Activated CD4-positive, alpha-beta T cell treated with anti-CD3 and anti-CD28 coated beads, Interleukin-2, amount 10 ng/mL, durations not matched to agents 7 days and 5 days (primary cell): ENCODE measurements at places on chromosomes 2 and 18.

GRCh38 chr18:79185648-79186047, 116.5 kb downstream of the ATP9B start:
- no peak for DNase-seq

DNA sequence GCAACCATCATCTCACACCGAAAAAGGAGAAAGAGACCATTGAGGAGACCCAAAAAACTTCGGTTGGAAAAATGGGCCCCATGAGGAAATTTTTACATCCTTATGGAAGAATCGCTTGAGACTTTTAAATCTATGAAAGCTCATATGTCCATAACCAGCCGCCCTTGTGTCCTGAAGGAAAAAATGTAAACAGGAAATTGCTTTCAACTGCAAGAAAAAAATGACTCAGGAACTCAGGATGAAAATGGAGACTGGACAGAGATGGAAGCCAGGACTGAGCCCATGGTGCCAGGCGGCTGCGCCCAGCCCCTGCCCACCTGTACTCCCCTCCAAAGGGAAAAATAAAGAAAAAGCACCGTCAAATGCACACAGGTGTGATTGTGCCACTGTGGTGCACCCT, 81.5 kb upstream of the SLC66A3 start:
- DNase-seq = no peak

DNA sequence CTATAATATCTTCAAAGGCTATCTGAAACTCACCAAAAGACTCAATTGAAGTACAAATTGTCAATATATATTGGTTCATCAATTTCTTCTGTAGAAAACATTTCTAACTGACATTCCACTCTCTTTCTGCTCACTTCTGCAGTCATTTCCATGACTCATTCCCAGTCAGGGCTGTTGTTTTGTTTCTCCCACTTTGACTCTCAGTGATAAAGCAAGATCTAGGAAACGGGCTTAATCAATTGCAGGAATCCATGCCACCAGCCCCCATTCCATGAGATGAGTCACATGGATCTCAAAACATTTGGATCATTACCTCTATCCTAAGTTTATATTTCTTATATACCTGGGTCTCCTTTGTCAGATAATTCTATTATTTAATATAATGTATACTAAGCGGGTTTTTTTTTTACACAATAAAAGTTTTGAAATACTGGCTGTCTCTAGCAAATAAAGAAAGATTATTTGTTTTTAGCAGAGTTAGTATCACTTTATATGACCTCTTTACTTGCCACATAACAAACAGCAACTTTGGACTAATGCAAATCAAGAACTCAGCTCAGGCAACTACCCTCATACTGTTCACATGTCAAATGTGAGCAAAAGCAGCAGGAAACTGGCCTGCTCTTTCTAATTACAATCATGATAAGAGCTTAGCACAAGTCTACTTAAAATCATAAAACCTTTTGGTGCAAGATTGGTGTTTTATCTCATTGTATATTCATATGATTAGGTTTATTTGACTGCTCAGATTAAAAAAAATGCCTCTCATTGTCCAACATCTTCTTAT, 251.1 kb upstream of the PIK3C3 start:
- no peak for DNase-seq

DNA sequence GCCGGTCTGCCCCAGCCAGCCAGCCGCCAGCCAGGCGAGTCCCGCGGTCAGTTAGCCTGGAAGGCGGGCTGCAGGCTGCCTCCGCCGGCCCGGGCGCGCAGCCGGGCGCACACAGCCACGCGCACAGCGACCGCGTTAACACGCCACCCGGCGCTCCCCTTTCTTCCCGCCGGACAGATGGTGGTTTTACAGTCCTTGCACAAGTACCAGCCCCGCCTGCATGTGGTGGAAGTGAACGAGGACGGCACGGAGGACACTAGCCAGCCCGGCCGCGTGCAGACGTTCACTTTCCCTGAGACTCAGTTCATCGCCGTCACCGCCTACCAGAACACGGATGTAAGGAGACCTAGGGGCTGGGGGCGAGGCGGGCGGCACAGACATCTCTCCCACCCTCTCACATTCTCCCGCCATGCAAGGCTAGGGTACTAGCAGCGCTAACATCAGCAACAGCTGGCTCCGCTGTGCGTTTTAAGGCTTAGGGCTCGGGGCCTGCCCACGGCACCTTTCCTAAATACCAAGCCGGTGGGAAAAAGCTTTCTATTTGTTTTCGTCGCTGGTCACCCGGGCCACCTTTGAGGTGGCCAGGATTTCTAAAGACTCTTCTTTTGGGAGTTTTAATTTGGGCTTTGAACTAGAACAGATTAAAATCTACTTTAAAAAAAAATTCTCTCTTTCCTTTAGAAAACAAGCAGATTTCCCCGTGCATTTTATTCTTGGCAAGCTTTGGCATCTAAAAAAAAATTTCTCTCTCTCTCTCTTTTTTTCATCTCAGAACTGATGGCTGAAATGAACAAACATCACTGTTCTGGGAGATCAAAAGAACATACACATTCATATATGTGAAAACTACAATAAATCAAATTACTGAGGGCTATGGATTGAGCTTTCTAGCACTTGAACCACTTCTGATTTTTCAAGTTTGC, 2.9 kb downstream of the TBR1 start:
- DNase-seq = no peak

DNA sequence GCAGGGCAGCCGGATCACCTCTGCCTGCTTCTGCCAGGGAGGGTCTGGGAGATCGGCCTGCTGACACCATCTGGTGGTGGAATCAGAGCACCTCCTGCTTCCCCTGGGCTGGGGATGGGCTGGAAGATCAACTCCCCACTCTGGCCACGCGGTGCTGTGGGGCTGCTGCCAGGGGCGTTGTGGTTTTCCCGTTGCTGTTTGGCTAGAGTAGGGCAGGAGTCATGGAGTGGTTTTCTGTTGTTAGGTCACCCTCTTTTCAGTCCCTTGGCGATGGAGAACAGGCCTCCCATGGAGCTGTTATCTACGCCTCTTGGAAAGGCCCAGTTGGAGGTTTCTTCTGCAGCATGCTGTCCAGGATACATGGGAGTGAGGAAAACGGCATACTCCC, 15.2 kb downstream of the BCL2L11 start:
- DNase-seq = no peak

DNA sequence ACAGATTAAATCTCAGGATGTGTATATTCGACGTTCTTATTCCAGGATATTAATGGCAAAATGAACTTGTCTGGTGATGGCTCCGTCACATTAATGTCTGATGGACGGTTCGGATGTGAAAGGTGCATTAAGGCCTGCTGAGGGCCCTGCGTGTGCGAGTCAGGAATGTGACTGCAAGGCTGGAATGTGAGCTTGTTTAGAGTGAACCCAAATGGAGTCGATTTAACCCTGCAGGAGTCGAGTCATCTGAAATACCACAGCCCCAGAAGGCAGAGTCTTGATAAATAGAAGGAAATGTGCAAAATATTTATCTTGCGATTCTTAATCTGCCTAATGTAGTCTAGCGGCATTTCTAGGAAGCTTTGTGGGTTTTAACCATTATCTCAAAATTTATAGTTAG, 44.3 kb downstream of the RDH14 start:
- no peak for DNase-seq

DNA sequence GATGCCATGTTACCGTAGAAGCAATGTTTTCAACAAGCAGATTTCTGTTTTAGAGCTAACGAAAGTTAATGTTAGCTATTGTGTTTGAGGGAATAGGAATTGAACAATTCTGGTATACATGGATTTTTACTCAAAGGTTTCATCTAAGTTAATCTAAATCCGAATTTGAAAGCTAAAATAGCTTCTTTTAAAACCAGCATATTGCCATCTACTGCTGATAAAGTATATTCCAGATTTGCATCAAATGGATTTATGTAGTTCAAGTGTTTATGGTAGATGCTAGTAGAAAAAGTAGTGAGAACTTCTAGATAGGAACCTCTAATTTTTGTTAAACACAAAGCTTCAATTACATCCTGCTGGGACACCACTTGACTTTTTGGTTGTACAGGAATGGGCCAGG, 1569.5 kb upstream of the NXPH2 start:
- no peak for DNase-seq

DNA sequence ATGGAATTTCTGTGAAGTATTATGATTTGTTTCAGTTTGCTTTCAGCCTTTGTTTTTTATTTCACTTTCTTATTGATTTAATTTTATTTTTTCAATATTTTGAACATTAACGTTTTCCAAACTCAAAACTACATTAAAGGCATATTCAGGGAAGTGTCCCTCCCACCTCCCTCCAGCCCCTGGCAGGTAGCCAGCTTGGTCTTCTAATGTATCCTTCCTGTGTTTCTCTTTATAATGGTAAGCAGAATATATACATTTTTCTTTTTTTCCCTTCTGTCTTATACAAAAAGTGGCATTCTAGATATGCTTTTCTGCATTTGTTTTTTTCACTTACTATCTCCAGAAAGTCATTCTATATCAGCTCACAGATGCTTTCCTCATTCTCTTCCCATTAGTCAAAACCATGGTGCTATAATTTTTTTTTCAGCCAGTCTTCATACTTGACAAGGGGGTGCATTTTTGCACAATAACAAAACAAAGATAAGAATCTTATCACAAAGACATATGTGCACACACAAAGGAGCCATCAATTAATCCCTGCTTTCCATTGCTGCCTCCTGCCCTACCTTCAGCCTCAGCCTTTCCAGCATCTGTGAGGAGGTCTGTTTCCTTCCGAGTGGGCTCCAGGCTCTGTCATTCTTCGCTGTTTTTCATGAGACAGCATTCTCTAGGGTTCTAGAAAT, 33.7 kb upstream of the TMEM177 start:
- DNase-seq = no peak

DNA sequence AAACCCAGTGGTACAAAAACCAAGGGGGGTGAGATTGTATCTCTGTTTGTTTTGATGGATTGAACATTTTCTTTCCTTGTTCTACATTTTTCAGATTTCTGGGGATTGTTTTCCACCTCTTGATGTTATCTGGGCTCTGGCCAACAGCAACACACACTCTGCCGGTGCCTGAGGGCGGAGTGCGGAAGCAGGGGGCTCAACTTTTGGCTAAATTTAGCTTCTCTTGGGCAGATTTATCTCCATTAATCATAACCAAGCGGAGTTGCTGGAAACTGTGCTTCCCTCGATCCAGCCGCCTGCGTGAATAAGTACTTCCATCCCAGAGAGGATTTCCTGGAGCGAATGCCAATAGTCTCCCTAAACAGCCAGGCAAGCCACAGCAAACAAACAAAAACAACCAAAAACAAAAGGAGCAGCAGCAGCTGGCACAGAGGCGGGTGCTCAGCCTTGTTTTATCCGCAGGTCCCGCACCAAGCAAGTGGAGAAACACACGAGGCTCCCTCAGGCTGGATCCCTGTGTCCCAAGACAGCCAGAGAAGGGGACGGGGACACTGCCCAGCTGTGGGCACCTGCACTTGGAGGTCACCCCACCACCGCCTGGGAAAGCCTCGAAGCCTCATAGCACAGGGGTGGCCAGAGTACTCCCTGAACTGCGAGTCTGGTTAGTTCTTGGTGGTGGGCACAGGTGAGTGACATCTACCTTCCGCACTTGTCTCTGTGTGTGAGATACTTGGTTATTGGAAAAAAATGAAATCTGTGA, 143.4 kb downstream of the NDUFA10 start:
- DNase-seq = no peak

- no peak for DNase-seq
Observed at GRCh38 chr2:385061-385460, 97.2 kb upstream of the ALKAL2 start.

DNA sequence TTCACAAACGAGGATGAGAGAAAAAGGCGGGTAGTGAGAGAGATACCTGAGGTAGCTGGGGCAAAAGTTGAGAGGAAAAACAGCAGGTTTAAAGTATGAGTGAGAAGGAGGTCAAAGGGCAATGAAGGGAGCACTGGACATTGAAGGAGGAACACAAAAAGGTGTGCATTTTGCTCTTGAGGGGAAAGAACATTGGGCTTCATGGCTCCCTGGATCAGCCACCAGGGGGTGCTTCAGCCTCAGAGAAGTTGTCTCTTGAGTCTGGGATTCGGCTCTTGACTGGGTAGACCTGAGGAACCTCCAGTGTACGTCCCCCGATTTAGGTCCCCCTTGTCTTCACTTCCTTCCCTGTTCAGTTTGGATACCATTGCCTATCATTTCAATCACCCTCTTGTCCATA, 128.5 kb downstream of the RAPGEF4 start:
- DNase-seq = peak; percentile 43

- DNase-seq = no peak
Observed at GRCh38 chr2:103784261-103784660, 1022.4 kb downstream of the TMEM182 start.

DNA sequence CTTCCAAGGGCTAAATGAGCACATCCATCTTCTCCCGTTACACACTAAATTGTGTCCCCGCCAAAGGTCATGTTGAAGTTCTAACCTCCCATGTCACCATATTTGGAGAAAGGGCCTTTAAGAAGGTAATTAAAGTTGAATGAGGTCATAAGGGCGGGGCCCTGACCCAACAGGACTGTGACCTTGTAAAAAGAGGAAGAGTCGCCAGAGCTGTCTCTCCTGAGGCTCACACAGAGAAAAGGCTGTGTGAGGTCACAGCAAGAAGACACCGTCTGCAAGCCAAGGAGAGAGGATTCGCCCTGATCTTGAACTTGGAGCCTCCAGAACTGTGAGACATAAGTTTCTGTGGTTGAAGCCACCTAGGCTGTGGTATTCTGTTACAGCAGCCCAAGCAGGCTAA, 24.1 kb downstream of the TRABD2A start:
- DNase-seq = peak; percentile 59

DNA sequence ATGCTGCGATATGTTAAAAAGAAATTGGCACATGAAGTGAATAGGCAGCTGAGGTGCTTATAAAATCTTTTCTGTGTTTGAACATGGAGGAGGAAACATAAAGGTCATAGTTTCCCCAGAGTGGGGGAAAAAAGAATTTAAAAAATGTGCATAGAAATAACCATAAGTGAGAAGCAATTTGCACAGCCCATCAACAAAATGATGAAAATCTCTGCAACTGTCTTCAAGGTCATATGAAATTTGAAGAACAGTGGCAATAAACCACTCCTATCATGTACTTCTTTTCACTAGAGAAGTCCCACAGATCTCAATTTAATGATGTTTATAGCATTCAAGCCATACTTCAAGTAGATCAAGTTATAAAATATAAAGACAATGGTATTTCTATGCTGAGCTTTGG, 46.7 kb upstream of the ZNF804A start:
- no peak for DNase-seq
